ENCODE measurements at places on chromosomes 2 and 18. TPM values are rescaled to one million over a fixed set of nuclear protein-coding genes. Genes with fewer than 3 reads are reported as not detected.

SETBP1 gene
- 33.6 TPM for total RNA-seq

ASAP2 gene
- 21.7 TPM for total RNA-seq

STARD6 gene
- total RNA-seq = not detected

GBX2 gene
- total RNA-seq = not detected

TTN gene
- total RNA-seq = 0.58 TPM

RIF1 gene
- 36.1 TPM for total RNA-seq

AKAIN1 gene
- not detected for total RNA-seq

NRP2 gene
- 52.8 TPM for total RNA-seq

CPLX4 gene
- 0.23 TPM for total RNA-seq

AMER3 gene
- total RNA-seq = 11.7 TPM

SOX11 gene
- 122 TPM for total RNA-seq

INPP1 gene
- 7.5 TPM for total RNA-seq

CWC22 gene
- total RNA-seq = 15.1 TPM

MARS2 gene
- 7.1 TPM for total RNA-seq

DNA sequence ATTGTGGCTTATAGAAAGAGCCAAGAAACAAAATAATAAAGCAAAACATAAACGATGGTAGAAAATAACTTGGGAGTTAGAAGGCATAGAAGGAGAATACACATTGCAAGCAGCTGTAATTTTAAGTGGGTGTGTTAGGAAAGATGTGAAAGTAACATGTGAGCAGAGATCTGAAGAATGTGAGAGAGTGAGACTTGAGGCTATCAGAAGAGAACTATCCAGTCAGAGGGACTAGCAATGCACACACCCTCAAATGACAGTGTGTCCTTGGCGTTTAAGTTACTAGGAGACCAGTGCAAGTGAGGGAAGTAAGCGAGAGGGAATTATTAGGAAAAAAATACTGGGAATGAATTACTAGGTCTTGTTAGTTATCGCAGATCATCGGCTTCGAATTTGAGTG lies 304.9 kb downstream of the DSEL start:
- ATAC-seq = no peak

DNA sequence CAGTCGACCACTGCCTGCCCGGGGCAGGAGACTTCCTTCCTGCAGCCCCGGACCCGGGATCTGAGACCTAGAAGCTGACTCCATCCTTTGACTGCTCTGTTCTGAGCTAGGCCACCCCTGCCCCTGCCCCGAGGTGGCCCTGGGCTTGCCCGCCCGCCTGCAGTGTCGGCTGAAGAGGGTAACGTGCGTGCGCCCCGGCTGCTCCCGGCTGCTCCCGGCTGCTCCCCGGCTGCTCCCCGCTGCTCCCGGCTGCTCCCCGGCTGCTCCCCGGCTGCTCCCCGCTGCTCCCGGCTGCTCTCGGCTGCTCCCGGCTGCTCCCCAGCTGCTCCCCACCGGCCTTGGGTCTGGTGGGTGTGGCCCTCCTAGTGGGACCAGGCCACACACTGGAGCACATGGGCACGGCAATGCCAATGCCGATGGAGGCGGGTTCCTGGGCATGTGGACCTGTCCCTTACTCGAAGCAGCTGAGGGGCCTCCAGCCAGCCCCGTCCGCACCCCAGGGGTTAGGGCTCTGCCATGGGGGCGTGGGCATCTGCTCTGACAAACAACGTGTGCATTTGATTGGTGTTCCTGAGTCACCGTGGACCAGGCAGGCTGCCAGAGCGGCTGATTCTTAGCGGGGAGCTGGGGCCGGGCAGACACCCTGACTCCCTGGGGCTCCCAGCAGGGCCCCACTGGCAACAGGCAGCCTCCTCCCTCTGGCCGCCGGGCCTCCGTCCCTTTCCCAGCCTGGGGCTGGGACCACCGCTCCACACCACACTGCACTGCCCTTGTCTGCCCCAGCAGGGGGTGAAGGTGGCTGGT lies 2.0 kb upstream of the GAL3ST2 start:
- ATAC-seq = no peak

DNA sequence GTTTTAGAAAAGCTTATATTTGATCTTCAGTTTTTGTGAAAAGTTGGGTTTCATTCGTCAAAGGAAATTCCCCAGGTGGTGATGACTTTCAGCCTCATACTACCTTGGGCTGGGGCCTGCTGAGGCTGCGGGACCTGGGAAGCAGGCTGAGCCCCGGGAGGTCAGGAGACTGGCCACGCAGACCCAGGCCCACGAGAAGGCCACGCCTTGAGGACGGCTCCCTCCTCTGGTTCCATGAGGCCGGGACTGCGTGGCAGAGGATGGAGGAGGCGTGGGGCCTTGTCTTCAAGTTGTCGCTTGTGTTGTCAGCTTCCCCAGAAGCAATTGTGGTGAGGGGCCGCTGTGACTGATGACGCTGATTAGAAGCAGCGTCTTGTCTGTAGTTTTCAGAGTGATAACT lies 11.8 kb downstream of the CNDP2 start:
- no peak for ATAC-seq

GRCh38 chr2:128523457-128523856 lies 204.8 kb upstream of the HS6ST1 start:
- no peak for ATAC-seq

GRCh38 chr2:220469201-220469600 lies 841.8 kb downstream of the SLC4A3 start:
- ATAC-seq = no peak

DNA sequence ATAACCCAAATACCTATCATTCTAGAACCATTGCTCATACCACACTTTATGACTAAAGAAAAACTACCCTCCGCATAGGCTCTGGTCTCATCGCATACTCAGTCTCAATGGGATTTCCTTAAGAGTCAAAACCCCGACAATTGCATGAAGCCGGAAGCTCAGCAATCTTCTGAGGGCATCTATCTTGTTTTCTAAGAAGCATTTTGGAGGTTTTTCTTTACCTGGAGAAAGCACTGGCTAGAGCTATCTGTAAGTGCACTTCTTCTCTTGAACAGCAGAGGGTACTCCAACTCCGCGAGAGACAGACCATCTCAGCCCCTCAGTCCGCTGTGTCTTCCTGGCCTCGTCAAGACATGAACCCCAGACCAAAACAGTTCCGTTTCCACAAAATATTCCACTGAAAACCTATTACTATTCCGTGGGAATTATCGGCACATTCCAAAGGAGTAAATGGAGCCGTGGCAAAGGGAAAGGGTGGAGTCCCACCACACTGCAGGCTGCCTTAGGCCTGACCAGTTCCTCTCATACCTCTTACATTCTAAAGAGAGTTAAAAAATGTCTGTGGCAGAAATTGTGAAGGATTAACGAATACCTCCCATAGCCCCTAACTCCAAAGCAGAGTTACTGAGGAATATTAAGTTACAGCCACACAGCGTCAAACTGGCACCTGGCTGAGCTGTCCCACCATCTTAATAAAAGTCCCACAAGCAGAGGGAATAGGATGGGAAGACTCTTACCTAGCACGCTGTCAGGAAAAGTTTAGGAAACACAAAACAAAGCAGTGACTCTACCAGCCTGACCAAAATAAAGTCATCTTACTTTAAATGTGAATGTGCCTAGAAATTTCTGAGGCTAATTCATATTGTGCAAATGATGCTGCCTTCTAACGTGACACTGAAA lies 325.6 kb upstream of the VRK2 start:
- ATAC-seq = peak; percentile 98

- no peak for ATAC-seq
These were observed 17.4 kb downstream of the TPGS2 start for GRCh38 chr18:36811430-36811829.

- no peak for ATAC-seq
These were observed 23.4 kb downstream of the CDH2 start for GRCh38 chr18:28153485-28154065.

DNA sequence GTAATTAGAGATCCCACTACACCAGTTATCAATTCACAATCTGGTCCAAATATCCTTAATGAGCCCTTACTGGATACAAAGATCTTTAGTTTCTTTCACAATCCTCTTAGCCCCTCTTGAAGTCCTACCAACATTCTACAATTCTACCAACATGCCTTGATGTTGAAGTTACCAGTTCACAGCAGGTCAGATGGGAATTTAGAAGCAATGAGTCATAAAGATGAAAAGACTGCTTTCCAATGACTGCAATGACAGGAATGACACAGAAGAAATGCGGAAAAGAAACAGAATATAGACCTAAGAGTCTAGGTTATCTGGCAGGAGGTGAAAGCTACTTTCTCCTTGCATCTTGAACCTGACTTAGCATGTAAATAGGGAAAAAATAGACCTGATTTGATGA lies 24.5 kb downstream of the RTTN start:
- ATAC-seq = no peak

- no peak for ATAC-seq
These were observed 62.1 kb upstream of the HDAC4 start for GRCh38 chr2:239462671-239463506.

- ATAC-seq = no peak
These were observed 627.1 kb upstream of the SLC8A1 start for GRCh38 chr2:41079011-41079410.

GRCh38 chr2:96108541-96109360 lies 7.6 kb downstream of the ADRA2B start:
- peak; percentile 74 for ATAC-seq

DNA sequence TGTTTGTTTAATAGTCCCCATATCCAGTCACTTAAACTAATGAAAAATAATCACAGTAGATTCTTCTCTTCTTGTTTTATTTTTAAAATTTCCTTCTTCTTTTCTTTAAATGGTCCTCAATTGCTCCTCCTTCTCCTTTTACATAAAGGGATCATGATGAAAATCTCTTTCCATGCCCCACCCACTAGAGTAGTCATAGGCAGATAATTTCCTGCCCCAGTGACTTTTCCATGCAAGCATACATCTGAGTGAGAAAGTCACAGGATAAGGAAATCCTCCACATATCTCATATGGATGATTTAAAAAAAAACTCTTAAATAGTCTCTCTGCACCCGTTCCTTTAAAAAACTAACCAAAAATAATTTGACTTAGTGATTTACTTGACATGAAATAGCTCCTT lies 552.3 kb upstream of the SETBP1 start:
- ATAC-seq = no peak

DNA sequence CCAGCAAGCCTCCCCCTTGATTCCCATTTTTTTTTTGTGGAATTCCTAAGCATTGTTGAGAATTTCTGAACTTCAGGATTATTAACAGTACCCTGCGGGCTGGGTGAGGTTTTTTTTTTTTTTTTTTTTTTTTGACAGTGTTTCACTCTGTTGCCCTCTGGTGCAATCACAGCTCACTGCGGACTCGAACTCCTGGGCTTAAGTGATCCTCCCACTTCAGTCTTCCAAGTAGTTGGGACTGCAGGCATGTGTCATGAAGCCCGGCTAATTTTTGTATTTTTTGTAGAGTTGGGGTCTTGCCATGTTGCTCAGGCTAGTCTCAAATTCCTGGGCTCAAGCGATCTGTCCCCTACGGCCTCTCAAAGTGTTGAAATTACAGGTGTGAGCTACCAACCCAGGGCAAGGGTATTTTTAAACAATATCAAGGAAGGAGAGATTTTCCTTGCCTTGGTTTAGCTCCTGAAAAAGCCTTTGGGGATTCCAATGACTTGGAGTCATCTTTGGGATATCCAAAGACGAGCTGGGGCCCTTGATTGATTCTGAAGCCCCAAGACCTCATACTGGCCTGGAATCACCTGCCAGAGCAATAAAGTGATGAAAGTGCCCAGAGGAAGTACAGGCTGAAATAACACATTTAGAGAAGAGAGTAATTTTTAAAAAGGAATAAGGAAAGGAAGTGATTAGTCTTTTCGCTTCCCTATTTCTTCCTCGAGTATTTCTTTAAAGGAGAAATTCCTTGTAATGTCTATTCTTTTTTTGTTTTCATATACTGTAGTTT lies 240.2 kb downstream of the TGIF1 start:
- no peak for ATAC-seq

GRCh38 chr18:75183973-75184493 lies 24.9 kb downstream of the PTGR3 start:
- no peak for ATAC-seq

DNA sequence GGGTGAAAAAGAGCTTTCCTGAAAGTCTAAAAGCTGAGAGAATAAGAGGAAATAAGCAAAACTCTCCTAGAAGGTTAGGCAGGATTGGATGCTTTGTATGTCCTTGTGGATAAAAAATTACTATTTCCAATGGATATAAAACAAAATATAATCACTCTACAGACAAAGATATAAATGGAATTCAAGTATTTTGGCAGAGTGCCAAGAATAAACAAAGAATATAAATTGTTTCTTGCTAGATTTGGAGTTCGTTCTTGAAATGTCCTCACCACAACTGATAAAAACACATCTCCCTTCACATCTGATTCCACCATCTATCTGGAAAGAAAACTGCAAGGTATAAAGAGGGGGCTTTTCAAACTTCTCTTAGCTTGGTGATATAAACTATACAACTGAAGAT lies 13.3 kb downstream of the SULT1C3 start:
- ATAC-seq = no peak

GRCh38 chr2:220835583-220835982 lies 736.5 kb downstream of the EPHA4 start:
- no peak for ATAC-seq

DNA sequence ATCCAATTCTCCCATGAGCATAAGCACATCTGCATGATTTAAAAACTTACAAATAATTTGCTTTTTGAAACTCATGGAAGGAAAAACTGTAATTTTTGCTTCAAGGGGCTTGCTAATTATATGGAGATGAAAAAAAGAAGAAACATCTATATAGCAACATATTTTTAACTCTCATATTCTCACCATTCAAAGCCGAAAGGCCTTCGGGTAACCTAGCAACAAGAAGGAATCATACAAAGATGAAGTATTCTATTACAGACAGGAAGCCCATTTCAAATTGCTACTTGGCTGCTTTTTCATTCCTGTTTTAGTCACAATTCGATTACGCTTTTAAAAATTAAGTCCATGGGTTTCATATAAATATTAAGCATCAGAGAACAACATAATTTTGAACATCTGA lies 39.2 kb upstream of the RNU4ATAC start:
- no peak for ATAC-seq

DNA sequence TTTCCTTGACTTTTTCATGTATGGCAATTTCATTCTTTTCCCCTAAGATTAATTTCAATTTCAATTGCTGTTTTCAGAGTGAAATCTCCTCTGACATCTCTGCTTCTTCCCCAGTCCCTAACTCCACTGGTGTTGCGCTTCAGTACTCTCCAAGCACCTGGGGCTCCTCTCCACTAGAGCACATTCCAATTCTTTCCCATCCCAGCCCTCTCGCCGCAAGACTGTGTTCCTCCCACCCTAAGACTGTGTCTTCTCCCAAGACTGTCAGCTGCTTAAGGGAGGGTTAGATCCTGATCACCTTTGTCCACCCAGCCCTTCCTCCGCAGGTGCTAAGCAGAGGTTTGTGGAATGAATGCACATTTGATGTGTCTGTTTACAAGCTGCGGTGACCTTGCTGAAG lies 255.7 kb upstream of the CCDC68 start:
- ATAC-seq = no peak

DNA sequence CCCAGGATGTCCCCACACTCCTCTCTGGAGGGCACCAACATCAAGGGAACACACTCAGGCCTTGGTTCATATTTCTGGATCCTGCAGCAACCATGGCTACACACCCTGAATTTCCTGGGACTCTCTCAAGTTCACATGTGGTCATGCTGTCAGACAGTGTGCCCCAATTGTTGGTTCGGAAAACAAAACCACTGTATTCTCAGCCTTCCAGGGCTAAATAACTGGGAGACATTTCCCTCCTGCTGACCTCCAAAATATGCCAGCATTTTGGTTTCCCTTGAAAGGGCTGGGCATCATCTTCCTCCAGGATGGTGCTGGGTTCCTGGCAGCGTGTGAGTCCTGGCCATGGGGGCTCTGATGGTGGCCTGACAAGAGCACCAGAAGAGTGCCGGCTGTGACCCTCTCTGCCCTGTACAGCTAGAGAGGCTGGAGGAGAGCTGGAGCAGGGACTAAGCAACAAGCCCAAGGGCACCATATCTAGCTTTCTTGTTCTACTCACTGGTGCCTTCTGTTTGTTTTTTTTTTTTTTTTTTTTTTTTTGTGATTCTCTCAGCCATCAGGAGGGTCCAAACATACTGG lies 37.5 kb upstream of the WIPF1 start:
- ATAC-seq = no peak

Measured in motor neuron (in vitro differentiated cells).